Effector memory CD8-positive, alpha-beta T cell (primary cell): ENCODE measurements at places on chromosomes 1 and 21.
A peak's percentile ranks its signal among the peaks of the same experiment; 100 is the strongest.

DNA sequence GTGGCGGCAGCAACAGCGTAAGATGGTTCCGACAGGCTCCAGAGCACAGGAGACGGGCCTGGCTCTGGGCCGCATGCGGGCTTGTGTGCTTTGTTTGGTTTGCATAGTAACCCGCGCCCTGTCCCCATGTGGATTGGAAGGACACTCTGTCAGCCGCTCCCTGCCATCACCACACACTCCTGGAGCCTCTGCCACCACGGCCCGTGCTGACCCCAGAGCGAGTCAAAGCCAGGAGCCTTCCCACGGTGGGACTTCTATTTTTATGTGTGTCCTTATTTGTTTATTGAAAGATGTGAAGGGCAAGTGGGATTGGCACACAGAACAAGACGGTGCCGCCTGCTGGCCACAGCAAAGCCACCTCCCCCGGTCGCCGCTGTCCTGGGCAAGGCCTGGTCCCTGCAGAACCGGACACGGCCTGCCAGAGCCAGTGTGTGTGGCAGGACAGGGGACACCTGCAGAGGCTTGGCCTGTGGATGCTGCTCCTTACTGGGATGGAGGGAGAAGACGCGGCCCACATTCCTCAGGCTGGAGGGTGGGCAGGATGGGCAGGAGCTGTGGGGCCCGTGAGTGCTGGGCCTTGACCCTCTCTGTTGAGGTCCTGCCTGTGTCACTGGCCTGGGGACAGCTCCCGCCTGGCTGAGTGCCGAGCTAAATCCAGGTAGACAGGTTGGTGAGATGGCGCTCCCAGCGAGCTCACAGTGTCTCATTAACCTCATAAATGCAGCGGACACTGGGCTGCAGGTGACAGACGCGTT is 64.4 kb downstream of the AGPAT3 start:
- no peak for DNase-seq

- DNase-seq = no peak
Measured at GRCh38 chr1:9886092-9886742, 23.9 kb downstream of the CTNNBIP1 start.

DNA sequence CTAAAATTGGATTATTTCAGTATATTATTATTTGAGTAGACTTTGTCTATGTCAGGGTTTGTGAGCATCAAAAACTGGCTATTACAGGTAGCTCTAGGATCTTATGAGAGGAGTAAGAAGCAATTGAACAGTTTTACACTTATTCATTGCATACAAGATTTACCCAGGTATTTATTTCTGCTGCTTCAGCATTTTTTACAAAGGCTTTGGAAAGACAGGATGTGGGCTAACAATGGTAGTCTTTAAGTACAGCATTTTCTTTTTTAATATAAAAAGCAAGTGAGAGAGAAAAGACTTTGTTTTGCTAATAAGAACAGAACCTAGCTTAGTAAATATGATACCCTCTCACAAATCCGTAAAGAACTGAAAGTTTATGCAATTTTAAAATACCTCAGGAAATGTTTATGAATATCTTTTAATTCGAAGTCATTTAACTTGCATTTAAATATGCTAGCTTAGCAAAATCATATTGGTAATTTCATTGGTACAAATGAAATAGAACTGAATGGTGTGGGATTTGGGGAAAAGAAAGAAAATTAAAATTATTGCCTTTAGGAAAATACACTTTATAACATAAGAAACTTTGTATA is 32.1 kb upstream of the RGS18 start:
- no peak for DNase-seq

DNA sequence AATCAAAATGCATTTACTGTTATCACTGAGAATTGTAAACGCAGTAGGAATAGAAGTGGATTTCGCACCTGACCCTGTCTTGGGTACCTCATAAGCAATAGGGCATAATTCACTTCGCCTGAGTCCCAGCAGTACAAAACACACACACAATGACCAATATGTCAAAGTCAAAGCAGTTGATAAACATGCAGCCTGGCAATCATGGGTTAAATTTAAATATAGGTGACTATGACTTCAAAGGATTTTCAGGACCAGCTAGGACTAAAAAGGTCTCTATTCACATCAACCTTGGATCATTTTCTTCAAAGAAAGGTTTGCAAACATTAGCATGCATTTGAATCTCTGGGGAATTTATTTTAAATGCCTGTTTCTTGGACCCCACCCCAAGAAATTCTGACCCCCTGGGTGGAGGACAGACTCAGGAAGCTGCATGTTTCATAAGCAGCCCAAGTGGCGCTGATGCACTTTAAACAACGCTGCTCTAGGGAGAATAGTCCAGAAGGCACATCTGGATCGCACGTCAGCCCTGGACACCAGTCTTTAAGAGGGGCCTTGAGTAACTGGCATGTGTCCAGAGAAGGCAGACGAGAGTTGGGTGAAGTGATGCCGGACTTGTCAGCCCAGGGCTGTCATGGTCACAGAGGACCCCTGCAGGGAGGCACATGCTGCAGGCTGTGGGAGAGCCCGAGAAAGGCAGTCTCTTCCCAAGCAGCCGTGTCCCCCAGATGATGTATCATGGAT is 55.7 kb upstream of the EFHD2 start:
- no peak for DNase-seq

GRCh38 chr21:36839123-36839522 is 127.3 kb downstream of the HLCS start:
- no peak for DNase-seq

DNA sequence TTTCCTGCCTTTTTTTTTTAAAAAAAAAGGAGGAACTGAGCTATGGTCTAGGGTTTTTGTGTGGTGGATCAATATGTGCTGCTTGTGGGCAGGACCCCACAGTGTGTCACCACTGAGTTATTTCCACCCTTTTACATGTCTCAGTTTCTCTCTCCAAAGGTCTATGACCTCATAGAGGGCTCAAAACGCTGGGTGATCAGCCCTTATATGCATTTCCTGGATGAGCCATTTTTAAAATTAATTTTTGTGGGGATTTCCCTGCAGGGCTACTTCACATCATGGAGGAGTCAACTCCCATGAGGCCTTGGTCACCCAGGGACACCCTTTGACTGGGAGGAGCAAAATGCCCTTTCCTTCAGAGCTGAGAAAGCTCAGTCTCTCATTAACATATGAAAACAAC is 20.7 kb upstream of the HAO2 start:
- DNase-seq = no peak

- no peak for DNase-seq
Measured at GRCh38 chr1:189678779-189679178, 798.9 kb downstream of the BRINP3 start.

DNA sequence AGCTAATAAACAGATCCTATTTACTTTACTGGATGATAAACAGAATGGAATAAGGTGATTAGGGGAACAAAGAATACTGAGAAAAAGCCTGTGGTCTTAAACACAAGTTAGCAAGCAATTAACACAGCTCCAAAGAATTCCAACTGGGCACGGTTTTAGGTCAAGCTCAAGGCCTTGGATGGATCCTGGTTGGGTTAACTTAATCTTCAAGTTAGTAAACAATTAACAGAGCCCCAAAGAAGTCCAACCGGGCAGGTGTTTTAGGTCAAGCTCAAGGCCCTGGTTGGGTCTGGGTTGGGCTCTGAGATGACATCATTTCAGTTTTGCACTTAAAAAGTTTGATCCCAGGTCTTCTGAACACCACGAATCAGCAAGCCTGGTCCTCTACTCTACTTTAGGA is 1086.3 kb upstream of the TMPRSS15 start:
- no peak for DNase-seq

DNA sequence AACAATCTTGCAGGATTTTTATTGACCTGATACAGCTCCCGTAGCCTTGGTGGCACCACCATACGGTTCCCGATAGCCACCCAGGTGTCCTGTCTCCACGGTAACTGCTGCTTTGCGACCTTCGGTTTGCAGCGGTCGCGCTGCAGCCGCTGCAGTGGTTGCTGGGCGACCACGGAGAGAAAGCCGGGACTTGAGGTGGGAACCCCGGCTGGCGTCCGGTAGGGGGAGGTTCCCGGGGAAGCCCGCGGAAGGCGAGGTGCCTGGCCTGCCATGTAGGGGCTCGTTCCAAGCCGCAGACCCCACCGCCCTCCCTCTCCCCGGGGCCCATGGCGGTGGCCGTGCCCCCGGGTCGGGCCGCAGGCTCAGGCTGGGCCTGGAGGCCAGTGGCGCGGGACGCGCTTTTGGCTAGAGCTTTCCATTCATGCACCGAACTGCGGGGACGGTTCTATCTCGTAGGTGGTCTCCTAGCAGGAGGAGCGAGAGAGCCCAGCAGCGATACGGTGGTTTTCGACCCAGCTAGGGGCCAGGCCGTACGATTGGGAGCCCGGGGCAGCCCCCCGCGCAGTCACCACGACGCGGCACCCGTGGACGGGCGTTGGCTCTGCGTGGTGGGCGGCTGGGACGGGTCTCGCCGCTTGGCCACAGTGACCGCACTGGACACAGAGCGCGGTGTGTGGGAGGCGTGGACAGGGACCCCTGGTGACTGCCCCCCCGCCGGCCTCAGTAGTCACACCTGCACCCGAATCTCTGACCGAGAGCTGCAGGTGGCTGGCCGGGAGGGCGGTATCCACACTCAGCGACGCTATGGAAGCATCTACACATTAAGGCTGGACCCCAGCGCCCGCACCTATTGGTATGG is at the start of gene KLHDC9:
KLHDC9 (plus strand) TSS at position 152 of the 859 bp plus-strand sequence; CDS start at position 327, 175 bp downstream.
- DNase-seq = peak; percentile 61

GRCh38 chr1:234886081-234886984 is 242.3 kb downstream of the TOMM20 start:
- DNase-seq = no peak
